ENCODE measurements at places on chromosomes 2 and 18.

GRCh38 chr2:102304268-102304667, 7.1 kb upstream of the IL1RL1 start:
- no peak for DNase-seq

DNA sequence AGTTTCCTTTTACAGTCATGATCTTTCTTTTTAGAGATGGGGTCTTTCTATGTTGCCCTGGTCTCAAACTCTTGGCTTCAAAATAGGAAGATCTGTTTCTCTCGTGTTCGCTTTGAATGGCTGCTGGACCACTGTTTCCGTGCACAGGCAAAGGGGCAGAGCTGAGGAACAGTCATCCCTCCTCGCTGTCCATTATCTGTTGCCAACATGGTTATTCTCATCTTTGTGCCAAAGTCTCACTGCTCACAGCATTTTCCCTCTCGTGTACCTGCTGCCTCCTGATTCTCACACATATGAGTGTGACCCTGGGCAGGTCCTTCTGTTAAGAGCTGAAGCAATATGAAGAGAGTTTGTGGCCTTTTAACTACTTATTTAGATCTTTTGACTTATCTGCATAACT, 28.0 kb upstream of the CCNYL1 start:
- DNase-seq, result no peak

DNA sequence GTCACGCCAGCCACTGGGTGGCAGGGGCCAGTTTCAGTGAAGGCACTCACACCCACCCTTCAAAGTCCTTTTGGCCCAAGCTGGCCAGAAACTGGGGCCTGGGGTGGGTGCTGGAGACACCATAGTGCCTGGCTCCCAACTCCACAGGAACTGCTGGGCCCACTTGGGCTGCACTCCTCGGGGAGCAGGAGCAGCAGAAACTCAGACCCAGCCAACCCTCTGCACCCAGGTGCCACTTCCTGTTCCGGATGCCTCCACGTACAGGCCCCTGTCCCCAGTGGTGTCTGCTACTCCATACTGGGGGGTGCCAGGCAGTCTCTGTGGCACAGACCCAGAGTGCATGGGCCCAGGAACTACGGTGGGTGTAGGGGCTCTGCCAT, 42.5 kb upstream of the ZNF519 start:
- DNase-seq, result no peak

DNA sequence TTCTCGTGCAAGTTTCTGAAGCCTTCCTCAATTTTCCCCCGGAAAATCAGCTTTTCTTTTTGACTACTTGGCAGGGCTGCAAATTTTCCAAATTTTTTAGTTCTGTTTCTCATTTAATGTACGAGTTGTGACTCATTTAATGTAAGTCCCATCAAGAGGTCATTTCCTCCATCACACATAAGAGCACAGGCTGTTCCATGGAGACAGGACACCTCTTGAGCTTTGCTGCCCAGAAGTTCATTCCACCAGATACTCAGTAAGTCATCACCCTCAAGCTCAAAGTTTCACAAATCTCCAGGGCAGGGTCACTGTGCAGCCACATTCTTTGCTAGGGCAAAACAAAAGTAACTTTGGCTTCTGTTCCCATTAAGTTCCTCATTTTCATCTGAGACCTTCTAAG, 101.5 kb upstream of the TEKT4 start:
- DNase-seq, result no peak

DNA sequence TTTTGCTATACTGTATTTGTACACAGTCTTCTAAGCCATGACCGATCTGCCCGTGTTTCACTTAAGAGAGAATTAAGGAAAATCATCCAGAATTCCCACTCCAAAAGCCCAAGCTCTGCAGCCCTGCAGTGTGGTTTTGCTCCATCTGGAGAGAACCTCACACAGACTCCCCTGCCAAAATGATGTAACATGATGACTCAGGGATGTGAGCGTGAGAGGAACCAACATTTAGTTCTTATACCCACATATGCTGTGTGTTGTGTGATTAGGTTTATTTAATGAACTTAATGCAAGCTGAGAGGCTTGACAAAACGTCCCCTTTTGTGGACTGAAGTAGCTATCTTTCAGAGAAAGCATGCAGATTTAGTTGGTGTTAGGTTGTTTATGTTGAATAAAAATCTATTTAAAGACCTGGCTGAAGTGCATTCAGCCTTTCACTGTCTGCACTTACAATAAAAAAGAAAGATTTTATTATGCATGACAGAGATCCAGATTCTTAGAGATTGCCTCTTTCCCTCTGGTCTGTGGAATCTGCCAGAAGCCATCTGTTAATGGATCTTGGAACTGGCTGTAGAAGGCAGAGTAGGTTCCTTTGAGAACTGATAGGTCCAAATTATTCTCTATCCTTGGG, 6.3 kb downstream of the RAB12 start:
- DNase-seq, result no peak
